Activated naive CD4-positive, alpha-beta T cell (primary cell): ENCODE measurements at places on chromosomes 1 and 21.

DNA sequence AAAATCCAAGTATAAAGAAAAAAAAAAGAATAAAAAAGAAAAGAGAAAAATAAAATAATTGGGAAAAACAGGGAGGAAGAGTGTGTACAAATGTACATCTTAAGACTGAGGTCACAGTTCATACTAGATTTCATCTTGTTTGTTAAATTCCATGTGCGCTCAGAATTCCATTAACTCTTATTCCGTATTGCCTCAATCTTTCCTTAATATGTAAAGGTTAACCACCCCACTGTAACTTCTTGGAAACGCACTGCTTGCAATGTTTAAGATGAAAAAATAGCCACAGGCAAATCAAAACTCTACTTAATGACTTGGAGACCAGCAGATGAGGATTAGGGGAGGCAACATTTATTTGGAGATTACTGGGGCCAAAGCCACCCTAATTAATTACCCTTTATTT, 23.9 kb upstream of the KCNE1 start:
- DNase-seq = no peak

GRCh38 chr1:211267204-211267857, 8.2 kb downstream of the RCOR3 start:
- no peak for DNase-seq

- no peak for DNase-seq
These were observed 12.1 kb upstream of the TSPEAR start for GRCh38 chr21:44723177-44724131.

GRCh38 chr21:46049890-46050667, 47.8 kb upstream of the COL6A2 start:
- no peak for DNase-seq

DNA sequence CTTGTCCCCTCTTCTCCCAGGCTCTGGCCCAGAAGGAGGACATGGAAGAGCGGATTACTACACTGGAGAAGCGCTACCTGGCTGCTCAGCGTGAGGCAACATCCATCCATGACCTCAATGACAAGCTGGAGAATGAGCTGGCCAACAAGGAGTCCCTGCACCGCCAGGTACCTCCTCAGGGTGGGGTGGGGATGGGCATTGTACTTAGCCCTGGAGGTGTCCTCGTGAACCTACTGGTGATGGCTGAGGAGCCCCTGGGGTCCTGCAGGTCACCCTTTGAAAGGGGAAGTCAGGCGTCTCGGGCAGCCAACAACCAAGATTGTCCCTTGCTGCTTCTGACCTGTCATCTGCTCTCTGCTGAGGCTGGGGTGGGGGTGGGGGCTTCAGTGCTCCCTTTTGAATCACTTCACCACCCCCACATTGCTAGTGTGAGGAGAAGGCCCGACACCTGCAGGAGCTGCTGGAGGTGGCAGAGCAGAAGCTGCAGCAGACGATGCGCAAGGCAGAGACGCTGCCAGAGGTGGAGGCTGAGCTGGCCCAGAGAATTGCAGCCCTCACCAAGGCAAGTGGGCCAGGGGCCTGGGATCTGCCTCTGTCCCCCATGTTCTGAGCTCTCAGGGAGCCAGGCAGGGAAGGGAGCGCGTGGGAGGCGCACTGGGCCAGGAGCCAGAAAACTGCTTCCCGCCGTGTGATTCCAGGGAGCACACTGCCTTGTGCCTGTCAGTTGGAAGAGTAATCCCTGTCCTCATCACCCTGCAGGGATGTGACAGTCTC, 19.7 kb downstream of the PPFIA4 start:
- no peak for DNase-seq

- DNase-seq = no peak
These were observed 147.7 kb downstream of the TGFB2 start for GRCh38 chr1:218492874-218493273.

GRCh38 chr1:172775606-172776005, 116.7 kb downstream of the FASLG start:
- no peak for DNase-seq

DNA sequence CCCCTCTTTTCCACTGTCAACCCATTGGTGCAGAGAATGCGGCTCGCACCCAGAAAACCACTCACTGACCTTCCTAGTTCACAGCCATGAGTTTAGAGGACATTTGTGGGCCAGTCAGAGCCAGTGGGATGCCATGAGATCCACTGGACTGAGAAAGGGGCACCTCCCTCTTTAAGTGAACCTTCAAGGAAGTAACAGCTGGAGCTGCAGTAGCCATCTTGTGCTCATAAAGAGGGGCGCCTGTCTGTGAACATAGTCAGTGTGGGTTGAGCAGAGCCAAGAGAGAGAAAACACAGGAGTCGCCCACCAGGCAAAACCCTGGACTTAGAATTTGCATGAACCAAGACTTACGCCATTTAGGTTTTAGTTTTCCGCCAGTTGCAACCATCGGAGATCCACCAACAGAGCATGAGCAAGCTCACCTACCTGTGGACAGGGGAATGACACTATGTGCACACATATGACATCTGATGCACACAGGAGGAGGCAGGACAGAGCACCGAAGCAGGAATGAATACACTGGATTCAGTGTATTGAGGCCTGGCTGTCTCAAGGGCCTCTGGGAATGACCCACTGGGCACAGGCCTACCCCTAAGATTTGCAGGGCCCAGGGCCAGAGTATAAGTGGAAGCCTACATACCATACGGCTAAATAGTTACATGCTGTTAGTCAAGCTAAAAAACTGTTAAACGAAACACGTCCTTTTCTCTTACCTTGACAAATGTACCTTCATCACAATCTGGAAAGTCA, 151.6 kb downstream of the GRIK3 start:
- DNase-seq = no peak

DNA sequence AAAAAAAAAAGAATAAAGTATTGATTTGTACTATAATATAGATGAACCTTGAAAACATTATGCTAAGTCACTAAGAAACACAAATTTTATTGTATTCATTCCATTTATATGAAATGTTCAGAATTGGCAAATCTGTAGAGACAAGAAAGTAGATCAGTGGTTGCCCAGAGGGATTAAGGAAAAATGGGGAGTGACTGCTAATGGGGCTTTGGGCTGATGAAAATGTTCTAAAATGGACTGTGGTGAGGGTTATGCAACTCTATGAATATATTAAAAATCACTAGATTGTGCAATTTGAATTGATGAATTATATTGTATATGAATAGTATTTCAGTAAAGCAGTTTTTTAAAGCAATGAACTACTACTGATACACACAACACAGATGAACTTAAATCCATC, 10.0 kb downstream of the GDAP2 start:
- no peak for DNase-seq

DNA sequence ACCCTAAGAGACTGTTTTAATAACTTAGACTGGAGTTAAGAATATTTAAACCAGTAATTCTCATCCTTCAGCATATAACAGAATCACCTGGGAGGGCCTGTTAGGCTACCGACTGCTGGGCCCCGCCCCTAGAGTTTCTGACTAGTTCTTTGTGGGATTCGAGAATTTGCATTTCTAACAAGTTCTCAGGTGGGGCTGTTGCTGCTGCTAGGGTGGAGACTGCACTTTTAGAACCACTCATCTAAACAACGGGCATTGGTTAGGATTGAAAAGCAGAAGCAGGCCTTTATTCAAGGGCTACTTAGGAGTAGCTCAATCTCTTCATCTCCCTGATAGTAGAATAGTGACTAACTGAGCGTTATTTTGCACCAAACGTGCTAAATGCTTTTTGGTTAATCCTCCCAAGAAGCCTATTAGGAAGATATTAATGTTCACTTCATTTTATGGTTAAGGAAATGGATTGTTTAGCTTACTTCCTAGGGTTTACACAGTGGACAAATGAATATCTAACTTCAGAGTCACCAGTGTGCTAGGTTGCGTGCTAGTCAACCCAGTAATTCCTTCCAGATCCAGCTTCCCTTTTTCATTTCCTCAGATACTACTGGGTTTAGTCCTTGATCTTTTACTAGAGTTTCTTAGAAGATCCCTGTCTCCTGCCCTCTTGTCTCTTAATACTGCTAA, 31.1 kb upstream of the UAP1 start:
- DNase-seq = no peak

GRCh38 chr1:89958851-89959654, 35.9 kb upstream of the ZNF326 start:
- DNase-seq = no peak

DNA sequence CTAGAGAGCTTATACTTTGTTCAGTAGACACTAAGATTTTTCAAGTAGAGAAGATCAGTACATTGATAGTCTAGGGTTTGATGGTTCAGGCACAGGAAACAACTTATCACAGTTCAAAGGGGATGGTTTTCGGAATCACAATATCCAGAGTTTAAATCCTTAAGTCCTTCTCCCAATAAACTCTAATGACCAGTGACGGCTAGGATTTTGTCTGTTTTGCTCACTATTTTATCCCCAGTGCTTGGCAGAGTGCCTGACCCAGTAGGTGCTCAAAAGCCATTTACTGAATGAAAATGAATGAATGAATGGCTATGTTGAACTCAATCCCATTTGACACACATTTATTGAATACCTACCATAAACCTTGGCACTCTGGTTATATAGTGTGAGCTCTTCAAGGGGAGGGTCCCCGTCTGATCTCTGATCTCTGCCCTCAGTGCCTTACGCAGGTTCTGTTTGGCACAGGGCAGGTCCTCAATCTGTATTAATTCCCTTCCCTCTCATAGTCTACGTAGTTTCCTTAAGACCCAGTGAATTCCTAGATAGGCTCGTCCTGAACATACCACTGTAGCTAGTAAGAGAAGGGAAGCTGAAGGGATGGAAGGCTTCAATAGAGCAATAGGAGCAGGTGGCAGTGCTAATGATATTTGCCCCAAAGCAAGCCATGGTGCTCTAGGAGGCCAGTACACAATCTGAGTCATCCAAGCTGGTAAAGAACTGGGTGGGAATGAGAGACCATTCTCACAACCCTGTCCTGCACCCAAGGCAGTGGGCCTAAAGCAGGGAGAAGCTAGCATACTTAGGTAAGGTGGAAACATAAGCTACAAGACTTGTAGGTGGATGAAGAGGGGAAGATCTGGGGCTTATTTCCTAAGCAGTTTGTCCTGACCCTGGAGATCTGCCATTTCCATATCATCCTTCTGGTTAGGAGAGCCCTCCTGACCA, 53.4 kb downstream of the DMAP1 start:
- DNase-seq = no peak

DNA sequence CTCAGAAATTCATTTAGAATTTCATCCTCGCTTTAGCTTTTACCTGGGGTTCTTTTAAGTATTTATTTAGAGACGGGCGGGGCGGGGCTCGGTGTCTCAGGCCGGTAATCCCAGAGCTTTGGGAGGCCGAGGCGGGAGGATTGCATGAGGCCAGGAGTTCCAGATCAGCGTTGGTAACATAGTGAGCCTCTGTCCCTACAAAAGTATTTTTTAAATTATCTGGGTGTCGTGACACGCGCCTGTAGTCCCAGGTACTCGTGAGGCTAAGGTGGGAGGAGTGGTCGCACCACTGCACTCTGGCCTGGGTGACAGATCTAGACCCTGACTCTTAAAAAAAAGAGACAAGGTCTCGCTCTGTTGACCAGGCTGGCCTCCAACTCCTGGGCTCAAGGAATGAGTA, 942 bp upstream of the RSBN1 start:
- no peak for DNase-seq

GRCh38 chr1:172325531-172325930, 95.0 kb upstream of the C1orf105 start:
- DNase-seq = no peak

- DNase-seq = no peak
These were observed 724.6 kb downstream of the ADGRL2 start for GRCh38 chr1:82525378-82525777.

GRCh38 chr1:1129381-1129821, 13.5 kb upstream of the C1orf159 start:
- no peak for DNase-seq

DNA sequence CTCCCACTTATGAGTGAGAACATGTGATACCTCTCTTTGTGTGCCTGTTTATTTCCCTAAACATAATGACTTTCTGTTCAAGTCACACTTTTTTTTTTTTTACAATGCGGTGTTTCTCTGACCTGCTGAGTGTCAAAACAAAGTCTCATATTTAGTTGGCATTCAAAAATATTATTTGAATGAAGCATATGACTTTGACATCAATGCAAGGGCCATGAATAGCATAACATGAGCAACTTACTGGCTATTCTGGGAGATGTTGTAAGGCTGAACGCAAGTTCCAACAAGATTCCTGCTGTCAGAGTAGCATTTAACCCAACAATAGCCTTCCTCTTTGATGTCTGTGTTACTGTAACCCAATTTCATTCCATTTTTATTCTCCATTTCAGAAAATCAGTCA, 2.0 kb upstream of the KRTAP19-1 start:
- no peak for DNase-seq

GRCh38 chr21:42388740-42389448, 7.0 kb downstream of the TMPRSS3 start:
- DNase-seq = no peak

GRCh38 chr1:61842036-61842435, 99.8 kb downstream of the PATJ start:
- no peak for DNase-seq

DNA sequence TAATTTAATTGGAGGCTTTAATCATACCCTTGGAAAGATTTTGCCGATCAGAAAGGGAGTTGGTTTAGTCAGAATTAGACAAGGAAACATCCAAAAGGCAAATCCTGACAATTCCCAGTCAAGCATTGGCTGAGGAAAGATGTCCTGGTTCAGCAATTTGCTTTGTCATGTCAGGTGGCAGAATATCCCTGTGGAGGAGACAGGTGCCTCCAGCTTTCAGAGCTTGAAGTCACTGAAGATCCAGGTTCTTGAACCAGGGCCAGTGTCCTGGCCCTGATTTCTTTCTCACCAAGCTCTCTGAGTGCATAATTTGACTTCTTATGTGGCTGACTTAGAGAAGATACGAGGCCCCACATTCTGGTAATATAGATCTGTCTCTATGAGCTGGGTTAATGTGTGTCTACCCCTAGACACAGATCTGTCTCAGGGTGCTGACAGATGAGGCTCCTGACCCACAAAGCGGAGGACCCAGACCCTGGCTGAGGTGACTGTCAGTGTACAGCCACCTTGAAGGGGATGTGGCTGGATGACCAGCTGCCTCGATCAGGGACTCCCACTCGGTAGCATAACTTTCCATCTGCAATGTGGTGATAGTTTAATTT, 118.9 kb downstream of the HHAT start:
- no peak for DNase-seq

DNA sequence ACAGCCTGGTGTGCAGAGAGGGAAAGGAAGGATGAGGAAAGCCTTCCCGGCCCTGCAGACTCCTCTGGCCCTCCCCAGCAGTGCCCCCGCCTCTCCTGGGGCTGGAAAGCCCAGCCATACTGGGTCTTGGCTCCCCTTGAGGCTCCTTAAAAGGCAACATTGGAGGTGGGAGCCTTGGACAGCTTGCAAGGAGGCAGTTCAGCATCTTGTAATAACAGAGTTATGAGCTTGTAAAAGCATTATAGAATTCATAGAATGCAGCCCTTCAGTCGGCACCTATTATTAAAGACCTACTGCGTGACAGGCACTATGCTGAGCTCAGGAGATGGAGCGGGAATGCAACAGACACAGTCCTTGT, 4.2 kb downstream of the TINAGL1 start:
- no peak for DNase-seq

DNA sequence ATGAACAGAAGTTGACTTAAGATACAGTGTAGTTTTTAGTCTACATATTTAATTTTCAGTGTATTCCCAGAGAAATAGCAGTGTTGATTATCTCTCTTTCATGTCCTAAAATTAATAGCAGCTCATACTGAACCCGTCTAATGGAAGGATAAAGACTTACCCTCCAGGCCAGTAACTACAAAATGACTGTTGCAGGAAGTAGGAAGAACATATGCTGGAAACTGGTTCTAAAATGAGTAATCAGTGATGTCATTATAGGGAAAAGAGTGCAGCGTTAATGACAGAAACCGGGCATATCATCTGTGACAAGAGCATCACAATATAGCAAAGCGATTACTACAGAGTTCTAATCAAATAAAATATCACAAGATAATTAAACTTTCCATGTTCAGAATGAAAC, 385.5 kb downstream of the SMYD3 start:
- no peak for DNase-seq
